ENCODE measurements at places on chromosomes 7 and 10.

DNA sequence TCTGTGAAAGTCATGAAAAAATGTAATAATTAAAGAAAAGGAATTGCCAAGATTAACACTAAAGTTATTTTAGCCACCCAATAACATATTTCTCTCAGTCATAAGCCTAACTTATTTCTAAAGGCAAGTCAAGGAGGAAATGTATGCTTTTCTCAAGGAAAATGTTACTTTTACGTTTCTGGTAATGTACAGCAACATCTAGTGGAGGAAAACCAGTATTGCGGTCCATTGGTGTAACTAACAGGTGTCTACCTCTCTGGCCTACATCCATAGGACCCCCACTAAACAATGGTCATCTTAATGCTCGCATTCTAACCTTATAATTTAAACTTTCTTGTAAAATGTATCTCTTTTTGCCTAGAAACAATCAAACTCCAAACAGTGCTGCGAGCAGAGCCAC lies 437.5 kb downstream of the KIF20B start:
- no peak for DNase-seq

DNA sequence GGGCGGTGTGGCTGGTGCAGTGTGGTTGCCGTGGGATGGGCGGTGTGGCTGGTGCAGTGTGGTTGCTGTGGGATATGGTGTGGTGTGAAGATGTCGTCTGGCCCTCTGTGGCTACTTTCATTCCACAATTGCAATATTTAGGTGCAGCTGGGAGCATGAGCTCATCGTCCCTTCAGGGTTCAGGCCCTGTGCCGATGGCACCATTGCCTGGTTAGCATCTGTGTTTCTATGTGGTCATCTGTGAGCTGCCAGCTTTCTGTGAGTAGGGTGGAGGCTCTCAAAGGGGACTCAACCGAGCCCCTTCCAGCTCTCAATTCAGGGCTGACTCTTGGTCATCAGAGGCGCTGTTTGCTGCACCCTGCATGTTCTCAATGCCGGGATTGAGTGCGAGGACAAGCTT lies 3.6 kb downstream of the ADGRA1 start:
- DNase-seq: no peak

- no peak for DNase-seq
Measured at GRCh38 chr10:132702601-132703418, 83.1 kb downstream of the NKX6-2 start.

DNA sequence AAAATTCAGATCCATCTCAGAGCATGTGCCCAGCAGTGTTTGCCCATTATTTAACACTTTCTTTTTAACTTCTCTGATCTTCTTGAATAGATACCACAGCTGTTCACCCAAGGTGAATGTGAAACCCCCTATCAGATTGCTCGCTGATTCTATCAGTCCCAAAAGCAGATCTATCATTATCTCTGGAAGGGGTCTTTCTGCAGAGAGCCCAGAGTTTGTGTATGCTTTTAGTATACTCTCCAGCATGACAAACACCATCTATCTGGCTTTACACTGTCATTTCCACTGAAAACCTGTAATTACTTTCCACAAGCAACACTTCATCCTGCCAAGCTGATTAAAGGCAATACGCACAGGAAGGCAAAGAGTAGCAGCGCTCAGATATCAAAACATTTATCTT lies 168.2 kb downstream of the CACNA2D1 start:
- no peak for DNase-seq

DNA sequence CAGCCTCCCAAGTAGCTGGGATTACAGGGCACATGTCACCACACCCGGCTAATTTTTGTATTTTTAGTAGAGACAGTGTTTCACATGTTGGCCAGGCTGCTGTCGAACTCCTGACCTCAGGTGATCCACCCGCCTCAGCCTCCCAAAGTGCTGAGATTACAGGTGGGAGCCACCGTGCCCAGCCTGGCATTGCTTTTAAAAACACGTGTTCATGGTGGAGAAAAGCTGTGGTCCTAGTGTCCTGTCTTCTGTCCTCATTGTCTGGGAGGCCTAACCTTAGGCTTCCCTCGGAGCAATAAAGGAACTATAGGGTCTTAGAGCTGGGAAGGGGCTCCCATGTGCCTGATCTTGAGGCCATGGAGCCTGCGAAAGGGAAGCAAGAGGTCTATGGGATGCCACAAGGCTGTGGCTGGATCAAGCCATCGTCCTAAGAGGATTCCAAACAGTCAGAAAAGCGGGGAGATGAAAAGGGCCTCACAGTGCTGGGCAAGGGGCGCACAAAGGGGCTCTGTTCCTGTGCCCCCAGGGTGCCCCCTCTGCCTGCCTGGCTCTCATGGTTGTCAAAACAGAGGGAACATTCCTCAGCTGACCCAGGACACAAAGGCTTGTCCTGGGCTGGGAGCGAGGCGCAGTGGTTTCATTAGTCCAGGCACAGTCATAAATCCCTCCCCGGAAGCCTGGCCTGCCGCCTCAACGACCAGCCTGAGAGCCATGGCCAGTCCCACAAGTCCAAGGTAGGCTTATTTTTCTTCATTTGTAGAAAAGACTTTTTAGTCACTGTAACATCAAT lies 106.6 kb upstream of the TNS3 start:
- DNase-seq: no peak

GRCh38 chr7:69295977-69296376 lies 302.3 kb upstream of the AUTS2 start:
- DNase-seq: no peak

- no peak for DNase-seq
Measured at GRCh38 chr7:43143918-43144589, 31.6 kb downstream of the HECW1 start.

DNA sequence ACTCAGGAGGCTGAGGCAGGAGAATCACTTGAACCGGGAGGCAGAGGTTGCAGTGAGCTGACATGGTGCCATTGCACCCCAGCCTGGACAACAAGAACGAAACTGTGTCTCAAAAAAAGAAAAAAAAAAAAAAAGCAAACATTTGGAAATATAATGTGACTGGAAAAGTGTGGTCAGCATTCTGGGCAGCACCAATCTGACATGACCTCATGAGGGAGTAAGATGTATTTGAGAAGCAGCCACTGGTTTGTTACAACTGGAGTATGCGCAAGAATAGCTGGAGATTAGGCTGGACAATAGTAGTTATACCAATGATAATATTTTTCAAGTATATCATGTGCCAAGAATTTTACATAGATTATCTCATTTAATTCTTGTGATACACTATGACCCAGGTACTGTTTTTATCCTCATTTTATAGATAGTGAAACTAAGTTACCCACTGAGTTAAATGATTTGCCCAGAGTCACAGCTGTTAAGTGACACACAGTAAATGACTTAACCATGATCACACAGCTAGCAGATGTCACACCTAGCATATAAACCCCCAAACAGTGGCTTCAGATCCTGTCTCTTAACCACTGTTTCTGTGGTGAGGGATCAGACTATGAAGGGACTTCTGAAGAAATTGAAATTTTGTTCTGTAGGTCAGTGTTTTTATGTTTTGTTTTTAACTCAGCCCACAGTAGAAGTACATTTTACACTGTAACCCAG lies 11.1 kb downstream of the MCU start:
- no peak for DNase-seq

DNA sequence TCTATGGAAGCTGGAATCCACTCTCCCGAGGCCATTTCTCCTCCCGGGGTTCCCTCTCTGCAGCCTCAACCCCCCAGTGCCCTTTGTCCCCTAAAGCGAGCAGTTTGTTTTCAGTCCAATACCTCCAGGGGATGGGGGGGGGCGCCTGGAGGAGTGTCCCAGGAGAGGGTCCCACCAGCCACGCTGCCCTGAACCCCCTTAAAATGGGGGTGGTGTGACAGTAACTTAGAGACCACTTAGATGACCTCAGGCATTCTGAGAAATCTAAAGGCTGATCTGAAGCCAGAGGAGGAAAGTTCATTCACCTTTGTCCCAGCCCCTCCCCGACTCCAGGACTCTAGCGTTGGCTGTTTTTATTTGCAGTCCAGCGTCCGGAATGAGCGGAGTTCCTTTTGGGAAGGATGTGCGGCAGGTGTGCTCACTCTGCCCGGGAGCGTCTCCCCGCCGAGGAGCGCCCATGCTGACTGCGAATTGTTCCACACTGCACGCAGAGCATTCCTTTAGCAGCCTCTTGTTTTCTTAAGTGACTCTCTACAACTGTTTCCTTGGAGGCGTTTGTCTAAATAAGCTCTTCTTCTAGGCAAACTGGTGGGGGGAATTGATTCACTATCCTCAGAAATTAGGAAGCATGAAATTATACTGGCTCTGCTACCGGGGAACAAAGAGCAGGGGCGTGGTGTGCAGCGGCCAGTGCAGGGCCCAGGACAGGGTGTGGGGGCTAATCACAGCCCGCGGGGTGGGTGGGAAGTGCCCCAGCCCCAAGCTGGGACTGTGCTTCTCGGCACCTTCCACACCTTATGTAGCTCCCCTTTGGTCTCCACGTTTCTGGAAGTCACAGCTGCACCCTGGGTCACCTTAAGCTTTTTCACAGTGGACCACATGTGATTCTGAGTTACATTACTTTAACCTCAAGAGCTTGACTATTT lies 46.3 kb downstream of the SYPL1 start:
- no peak for DNase-seq

All from germinal center (tissue), 1 donor.